ENCODE measurements at places on chromosomes 6 and 20.

DNA sequence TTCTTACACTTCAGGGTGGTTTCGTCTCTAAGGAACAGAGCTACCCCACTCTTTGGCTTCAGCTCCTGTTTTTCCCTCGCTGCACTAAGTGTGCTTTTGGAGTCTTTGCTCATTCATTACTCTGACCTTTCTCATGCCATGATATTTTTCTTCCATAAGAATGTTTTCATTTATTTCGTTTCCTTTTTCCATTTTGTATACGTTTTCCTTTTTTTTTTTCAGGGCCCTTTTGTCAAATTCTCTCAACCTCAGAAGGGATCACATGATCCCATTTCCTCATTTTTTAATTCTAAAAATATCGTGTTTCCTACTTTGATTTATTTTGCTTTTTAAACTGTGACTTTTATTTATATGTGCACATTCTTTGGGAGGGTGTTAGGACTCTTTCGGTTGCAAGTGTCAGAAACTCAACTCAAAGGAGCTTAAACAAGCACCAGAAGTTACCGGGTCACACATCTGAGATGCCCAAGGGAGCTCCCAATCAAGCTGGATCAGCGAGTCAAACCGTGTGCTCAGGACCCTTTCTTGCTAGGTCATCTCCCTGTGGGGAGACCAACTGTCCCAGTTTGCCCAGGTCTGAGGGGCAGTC is 40.6 kb downstream of the GCNT2 start:
- no peak for DNase-seq

- DNase-seq, result no peak
These were observed 220.1 kb upstream of the DTNBP1 start for GRCh38 chr6:15882915-15883314.

DNA sequence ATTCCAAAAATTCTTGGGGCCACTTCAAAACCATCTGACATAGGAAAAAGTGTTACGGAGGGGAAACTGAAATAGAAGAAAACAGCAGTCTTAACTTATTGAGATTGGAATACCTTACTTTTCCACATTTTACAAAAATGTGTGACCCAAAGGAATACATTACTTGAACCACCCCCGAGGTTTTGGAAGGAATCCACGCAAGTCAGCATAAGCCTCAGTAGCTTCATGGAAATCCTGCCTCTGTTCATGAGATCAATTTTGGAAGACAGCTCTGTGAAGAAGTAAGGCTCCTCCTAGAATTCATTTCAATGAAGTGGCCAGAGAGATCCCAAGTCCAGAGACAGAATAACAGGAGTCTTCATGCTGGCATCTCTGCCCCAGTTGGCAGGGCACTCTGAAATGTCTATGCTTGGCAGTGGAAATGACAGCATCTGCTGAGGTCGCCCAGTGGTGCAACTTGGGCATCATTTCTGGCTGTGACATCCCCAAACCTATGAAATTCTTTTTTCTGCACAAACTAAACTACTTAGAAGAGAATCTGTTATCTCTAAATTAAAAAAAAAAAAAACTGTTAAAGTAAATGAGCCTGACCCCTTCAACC is 132.5 kb downstream of the EPM2A start:
- DNase-seq, result no peak

GRCh38 chr6:111773501-111774345 is 99.5 kb downstream of the FYN start:
- no peak for DNase-seq

DNA sequence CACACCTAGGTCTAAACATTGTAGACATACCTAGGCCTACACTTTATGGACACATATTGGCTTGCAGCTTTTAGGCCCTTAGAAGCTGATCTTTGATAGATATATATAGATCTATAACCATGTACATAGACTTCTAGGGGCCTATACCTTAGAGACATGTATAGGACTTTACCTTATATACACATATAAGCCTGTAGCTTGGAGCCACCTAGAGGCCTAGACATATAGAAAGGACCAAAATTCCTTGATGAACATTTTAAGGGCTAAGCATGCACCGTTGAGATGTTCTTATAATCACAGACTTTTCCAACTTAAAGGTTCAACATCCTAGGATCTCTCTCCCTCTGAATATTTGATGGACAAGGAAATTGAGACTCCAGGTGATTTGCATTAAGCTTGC is 371.7 kb upstream of the SASH1 start:
- DNase-seq, result peak; percentile 23

DNA sequence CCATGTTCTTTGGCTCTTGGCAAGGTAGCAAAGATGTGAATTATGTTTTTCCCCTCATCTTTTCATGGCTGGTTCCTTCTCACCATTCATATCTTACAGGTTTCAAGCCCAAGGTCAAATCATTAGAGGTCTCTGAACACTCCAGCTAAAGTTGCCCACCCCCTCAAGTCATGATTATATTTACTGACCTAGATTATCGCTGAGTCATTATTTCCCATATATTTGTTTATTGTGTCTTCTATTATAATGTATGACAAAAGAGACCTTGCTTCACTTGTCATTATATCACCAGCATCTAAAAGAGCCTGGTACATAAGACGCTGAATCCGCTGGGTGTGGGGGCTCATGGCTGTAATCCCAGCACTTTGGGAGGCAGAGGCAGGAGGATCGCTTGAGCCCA is 12.4 kb downstream of the DSN1 start:
- DNase-seq, result no peak

DNA sequence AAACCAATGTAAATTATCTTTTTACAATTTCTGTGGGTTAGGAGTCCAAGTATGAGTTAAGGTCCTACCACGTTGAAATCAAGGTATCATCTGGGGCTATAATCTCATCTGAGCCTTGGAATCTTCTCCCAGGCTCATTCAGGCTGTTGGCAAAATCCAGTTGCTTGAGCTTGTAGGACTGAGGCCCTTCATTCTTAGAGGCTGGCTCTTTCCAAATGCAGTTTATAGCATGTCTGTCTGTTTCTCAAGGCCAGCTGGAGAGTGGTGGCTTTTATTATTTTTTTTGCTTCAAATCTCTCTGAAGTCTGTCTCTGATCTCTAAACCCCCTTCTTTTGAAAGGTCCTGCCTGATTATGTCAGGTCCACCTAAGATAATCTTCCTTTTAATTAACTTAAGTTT is 177.2 kb upstream of the ASCC3 start:
- DNase-seq, result no peak

GRCh38 chr6:87572021-87572420 is 17.8 kb downstream of the RARS2 start:
- no peak for DNase-seq

DNA sequence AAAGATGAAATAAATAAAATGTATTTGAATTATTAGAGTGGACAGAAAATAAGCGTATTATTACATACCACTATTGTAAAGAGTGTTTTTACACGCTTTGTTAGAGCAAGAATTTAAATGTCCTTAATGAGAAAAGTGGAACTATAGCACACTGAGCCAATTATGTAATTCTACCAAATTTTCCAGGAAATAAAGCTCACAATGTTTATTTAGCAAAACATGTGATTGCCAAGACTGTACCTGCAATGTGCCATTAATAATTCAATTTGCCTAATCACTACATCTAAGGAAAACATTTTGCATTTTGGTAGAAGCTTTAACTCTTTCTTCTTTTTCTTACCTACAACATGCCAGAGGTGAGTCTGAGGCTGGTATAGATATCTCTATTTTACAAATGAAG is 58.7 kb upstream of the PHACTR1 start:
- DNase-seq, result no peak

- no peak for DNase-seq
These were observed 178.8 kb downstream of the IBTK start for GRCh38 chr6:82068721-82069120.

DNA sequence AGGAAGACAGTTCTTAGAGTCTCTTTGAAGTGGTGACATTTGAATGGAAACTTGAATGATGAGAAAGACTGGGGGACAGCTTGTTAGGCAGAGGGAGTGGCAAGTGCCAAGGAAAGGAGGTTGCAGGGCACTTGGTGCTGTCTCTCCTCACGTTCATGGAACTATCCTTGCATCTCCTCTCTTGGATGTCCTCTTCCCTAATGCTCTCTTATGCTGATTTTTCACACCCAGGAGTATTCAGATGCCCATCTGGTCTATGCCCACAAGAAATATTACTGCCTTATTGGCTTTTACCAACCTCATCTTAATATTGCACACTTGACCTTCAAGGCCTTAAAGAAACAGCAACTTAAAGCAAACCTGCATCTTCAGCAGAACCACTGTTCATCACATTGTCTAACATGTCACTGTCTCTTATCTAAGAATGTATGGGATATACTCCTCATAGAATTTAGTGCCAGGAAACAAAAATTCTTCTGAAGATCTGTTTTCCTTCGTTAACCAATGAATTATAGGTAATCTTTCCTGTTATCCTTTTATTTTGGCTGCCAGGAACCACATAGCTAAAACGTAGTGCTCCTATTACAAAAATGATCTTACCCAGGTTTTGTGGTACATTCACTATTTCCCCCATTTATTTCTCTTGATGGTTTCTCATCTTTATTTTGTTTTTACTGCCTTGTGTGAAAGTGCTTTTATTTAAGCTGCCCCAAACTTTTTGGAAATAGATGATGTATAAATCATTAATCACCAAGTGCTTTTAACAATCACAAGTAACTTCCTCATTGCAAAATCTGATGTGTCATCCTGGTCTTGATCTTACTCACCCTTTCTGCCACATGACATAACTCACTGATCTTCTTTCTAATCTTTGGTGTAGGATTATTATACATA is 12.8 kb downstream of the RGS17 start:
- peak; percentile 57 for DNase-seq

DNA sequence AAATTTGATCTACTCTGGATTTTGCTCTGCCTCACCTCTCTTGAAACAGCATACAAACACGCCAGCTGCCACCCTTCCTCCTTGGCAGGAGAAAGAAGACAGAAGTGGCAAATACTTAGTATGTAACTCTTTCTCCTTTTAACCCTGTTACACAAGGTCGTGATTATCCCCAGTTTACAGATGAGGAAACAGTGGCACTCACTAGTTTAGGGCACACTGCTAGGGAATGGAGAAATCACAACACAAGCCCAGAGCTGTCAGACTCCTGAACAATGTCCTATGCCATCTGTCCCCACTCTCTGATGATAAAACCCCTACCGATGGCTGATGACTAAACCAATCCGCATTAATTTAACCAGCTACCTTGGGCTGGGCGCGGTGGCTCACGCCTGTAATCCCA is 79.7 kb downstream of the FGD2 start:
- no peak for DNase-seq

- no peak for DNase-seq
These were observed 58.1 kb upstream of the ESR1 start for GRCh38 chr6:151749341-151749740.

- no peak for DNase-seq
These were observed 25.0 kb downstream of the MYH7B start for GRCh38 chr20:34980543-34981233.

GRCh38 chr20:53922901-53923314 is 147.5 kb downstream of the BCAS1 start:
- no peak for DNase-seq

- no peak for DNase-seq
These were observed 2.6 kb upstream of the ADGB start for GRCh38 chr6:146595972-146596731.

- peak; percentile 34 for DNase-seq
These were observed 3.8 kb downstream of the DEK start for GRCh38 chr6:18260448-18261106.

GRCh38 chr6:63214816-63215215 is 3.5 kb downstream of the FKBP1C start:
- no peak for DNase-seq

DNA sequence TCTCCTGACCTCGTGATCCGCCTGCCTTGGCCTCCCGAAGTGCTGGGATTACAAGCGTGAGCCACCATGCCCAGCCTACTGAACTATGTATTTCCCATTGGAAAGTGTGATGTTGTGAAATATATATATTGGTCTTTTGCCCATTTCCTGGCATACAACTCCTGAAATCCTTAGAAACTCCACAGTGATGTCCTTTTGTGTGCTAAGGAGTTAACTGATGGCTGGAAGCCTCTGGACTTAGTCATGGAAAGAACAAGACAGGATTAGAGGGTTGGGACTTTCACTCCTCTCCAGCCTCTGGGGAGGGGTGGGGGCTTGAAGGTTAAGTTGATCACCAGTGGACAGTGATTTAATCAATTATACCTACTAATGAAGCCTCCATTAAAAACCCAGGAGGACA is 7.1 kb downstream of the PANK2 start:
- peak; percentile 66 for DNase-seq

GRCh38 chr6:133187657-133188453 is 53.3 kb upstream of the EYA4 start:
- DNase-seq, result peak; percentile 89

DNA sequence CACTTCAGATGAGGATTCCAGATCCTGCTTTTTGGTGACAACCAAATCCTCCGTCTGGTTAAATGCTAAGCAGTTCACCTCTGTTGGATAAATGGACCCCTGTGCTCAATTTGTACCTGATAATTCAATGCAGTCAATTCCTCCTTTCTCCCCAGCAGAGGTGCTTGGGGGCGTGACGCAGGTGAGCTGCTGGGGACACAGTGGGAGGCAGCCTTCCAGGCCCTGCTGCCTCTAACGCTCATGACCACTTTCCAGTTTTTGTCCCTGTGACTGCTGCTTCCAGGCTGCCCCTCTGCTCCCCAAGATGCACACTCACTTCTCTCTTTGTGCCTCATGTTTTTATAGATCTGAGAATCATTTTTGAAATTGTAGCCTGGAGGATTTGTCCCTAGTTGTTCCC is 78.5 kb downstream of the TTLL2 start:
- no peak for DNase-seq

- DNase-seq, result no peak
These were observed 31.4 kb upstream of the FUCA2 start for GRCh38 chr6:143542888-143543287.

GRCh38 chr20:53159160-53159559 is 187.0 kb downstream of the TSHZ2 start:
- DNase-seq, result no peak

DNA sequence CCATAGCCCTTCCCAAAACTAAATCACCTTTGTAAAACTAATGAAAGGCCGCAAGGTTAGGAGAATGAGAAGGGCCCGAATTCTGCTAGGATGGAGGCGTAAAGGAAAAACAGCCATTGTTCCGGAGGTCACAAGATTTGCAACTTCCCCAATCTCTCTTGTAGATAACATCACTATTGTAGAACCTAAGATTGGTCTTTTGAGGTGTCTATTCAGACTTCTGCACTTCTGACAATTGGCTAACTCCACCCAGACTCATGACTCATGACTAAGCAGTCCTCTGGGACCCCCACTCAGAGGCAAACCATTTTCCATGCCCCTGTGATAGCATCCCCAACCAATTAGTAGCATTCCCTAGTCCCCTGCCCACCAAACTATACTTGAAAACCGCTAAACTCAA is 210.5 kb upstream of the SHLD1 start:
- no peak for DNase-seq

- DNase-seq, result peak; percentile 74
These were observed 22.4 kb upstream of the SNX9 start for GRCh38 chr6:157800420-157801237.

GRCh38 chr6:28245206-28245941 is 6.7 kb downstream of the ZKSCAN4 start:
- DNase-seq, result no peak

DNA sequence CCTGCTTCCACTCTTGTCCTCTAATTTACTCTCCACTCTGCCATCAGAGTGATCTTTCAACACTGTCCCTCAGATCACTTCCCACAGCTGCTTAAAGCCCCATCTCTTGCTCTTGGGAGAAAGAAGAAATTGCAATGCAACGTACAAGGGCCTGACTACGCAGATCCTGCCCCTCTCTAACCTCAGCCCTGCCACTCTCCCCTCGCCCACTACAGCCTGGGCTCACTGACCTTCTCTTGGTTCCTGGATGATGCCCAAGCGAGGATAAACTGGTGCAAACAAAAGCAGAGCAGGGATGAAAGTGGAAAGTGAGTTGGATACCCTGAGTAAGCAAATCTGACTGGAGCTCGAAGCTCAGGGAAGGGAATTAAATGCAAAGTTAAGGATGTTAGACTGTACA is 92.9 kb downstream of the MAP3K5 start:
- no peak for DNase-seq
